ENCODE measurements at places on chromosomes 6 and 20. TPM values are rescaled to one million over a fixed set of nuclear protein-coding genes. Genes with fewer than 3 reads are reported as not detected.

- H3K4me1 ChIP-seq: no peaks in the 10 kb centered on the region
- H3K4me3 ChIP-seq: no peak overlapping the region
- DNase-seq: no peak
- H3K27ac ChIP-seq: no peak overlapping the region
Observed at GRCh38 chr20:43776691-43777090, 49.9 kb upstream of the GTSF1L start.

GRCh38 chr6:30766461-30767157, 22.3 kb upstream of the IER3 start:
- no peaks in the 10 kb centered on the region for H3K27me3 ChIP-seq
- H3K36me3 ChIP-seq: no peaks in the 10 kb centered on the region
- no peak overlapping the region for H3K4me3 ChIP-seq
- peaks cover 48% of the 10 kb centered on the region for H3K4me1 ChIP-seq
- H3K27ac ChIP-seq: no peak overlapping the region

DNA sequence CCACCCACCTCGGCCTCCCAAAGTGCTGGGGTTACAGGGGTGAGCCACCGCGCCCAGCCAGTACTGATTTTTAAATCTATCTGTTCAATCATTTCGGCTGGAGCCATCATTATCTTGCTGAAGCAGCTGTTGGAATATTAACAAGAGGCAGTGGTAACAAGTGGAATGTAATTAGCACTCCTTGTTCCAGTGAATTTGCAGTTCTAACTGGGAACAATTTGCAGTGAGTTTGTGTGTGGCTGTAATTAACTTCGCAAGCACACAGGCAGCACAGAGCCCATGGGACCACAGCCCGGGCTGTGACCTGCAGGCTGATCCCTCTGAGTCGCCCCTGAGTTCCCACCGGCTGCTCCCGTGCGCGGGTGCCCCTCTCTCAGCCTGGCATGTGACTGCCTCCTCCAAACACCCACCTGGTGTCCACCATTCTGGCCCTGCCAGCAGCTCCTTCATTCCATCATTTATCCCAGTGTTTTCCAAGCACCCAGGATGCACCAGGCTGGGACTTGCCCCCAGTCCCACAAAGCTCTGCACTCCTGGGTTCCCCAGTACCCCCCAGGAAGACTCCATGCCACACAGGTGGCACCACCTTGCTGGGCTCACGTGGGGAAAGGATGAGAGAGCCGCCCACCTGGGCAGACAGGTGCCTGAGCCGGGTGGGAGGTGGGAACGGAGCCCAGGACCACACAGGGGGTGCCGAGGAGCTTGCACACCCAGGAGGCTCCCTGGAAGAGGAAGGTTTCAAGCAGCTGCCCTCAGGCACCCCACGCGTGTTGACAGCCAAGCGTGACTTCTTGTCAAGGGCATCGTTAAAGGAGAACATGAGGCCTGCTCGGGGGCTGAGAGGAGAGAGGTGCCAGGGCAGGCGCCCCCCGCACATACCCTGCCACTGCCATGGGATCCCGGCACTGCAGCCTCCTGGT, 75.2 kb downstream of the YTHDF1 start:
- no peaks in the 10 kb centered on the region for H3K36me3 ChIP-seq
- DNase-seq: no peak

DNA sequence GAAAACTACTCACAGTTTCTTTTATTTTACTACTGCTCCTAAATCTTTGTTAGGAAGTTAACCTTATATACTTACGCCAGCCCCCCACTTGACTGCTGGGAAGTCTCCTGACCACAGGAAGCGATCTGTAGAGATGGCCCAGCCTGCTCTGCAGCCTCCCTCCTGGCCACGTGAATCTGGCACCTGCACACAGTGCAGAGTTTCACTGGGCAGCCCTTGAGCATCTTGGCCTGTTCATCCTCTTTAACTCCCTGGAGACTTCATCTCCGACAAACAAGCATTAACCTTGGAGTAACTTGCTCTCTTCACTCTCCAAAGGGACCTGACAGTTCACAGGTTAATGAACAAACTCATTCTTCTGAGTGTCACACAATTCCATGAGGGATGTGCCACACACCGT, 294.1 kb downstream of the BTBD9 start:
- H3K27me3 ChIP-seq: no peaks in the 10 kb centered on the region
- H3K4me3 ChIP-seq: no peak overlapping the region
- no peaks in the 10 kb centered on the region for H3K36me3 ChIP-seq

- H3K4me3 ChIP-seq: no peak overlapping the region
- no peaks in the 10 kb centered on the region for H3K36me3 ChIP-seq
- no peaks in the 10 kb centered on the region for H3K27me3 ChIP-seq
- DNase-seq: no peak
- H3K27ac ChIP-seq: no peak overlapping the region
Observed at GRCh38 chr6:161162722-161163121, 111.1 kb downstream of the AGPAT4 start.

SEMG1 gene
- not detected for total RNA-seq

DNA sequence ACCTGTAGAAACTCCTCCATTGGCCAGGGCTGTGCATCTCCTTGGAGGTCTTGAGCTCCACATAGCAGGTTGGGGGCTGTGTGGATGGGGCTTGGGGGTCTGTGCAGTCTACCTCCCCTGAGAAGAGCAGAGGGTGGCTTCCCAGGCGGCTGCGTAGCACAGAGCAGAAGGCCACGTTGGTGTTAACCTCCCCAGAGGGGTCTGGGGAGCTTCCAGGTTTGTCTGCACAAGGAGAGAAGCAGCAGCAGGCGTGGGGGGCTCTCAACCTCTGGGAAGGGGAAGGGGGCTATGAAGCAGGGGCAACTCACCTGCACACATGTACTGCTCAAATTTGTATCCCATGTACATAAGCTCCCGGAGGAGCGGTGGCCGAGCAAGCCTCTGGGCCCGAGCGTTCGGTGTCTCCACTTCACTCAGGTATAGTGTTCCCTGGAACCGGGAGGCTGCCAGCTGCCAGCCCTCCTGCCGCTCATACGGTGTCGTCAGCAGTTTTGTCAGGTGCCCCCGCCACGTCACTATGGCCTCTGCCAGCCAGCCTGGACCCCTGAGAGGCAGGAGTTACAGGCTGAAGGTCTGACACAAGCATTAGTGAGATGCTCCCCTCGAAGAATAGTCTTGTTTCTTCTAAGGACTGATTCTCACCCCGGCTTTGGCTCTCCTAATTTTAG, 1.2 kb downstream of the DXO start:
- no peaks in the 10 kb centered on the region for H3K27me3 ChIP-seq
- DNase-seq: no peak
- peaks cover 31% of the 10 kb centered on the region for H3K4me1 ChIP-seq
- H3K36me3 ChIP-seq: peaks cover 46% of the 10 kb centered on the region

Data from CD4-positive, alpha-beta memory T cell (primary cell).